ENCODE measurements at places on chromosomes 4 and X. TPM values are rescaled to one million over a fixed set of nuclear protein-coding genes. Genes with fewer than 3 reads are reported as not detected.

TLR8 gene
- total RNA-seq = not detected

DNA sequence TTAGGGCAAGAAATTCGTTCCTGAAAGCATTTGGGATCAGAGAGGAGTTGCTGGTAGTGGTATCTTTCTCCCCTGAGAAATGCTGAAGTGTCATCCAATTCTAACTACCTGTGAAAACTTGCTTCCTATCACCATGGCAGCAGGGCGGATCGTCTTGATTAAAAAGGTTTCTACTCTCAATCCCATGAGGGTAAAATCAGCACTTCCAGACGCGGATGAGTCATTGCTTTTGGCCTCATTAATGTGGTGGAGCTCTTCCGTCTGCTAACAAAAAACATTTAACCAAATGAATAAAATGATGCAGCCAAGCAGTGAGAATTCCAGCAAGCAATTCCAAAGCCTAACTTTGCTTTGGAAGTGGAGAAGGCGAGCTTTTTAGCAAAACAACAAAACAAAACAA is 325.6 kb downstream of the CAMK2D start:
- peak; percentile 97 for ATAC-seq

GRCh38 chr4:153081693-153082092 is 122.5 kb upstream of the TRIM2 start:
- ATAC-seq = no peak

GRCh38 chr4:14908635-14909034 is 93.6 kb upstream of the CPEB2 start:
- no peak for ATAC-seq

- peak; percentile 78 for ATAC-seq
These were observed 46.3 kb downstream of the STARD8 start for GRCh38 chrX:68693481-68694434.

DNA sequence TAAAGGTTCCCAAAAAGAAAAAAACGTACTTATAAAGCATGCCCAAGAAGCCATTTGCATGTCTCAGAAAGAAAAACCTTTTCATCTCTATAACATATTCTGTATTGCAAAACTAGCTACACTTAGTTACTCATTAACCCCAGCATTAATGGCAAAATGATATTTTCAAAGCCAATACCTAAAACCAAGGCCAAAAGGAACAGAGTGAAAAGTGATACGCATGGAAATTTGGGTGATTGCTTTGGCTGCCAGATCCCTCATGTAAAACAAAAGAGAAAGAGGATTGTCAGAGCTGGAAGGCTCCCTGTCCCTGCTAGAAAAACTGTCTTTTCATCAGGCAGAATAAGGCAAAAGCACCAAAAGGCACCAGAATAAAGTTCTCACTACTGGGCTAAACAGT is 46.8 kb upstream of the RADX start:
- no peak for ATAC-seq

DNA sequence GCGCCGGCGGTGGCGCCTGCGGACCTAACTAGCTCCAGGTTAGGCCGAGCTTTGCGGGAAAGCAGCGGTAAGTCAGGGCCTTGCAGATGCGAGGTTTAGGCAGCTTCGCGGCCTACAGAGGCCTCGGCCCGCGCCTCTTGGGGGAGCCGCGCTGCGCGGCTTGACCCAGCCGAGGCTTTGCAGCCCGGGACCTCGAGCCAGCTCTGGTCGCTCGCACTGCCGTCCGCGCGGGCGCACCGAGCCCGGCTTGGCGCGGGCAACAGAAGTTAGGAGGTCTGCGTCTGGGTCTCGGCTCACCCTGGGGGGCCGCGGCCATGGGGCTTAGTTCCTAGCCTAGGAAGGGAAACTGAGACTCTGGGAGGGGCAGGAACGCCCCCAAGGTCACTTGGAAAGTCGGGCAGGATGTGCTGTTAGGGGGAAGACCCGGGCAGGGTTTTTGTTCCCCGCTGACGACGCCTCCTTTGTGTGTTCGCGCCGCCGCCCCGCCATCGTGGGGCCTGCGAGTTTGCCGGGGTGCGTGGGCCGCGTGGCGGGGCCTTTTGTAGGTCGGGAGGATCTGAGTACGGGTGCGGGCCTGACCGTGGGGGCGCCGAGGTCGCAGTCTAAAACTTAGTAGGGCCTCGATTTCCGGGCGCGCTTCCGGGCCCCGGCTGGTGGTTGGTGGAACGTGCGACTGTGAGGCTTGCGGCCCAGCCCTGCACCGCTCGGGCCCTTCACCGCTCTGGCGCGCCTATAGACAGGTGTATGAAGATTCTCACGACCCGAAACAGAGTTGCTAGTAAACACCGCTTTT is 482 bp downstream of the RNF4 start:
- ATAC-seq = peak; percentile 51

- ATAC-seq = no peak
These were observed 16.7 kb upstream of the SOD3 start for GRCh38 chr4:24778464-24779225.

DNA sequence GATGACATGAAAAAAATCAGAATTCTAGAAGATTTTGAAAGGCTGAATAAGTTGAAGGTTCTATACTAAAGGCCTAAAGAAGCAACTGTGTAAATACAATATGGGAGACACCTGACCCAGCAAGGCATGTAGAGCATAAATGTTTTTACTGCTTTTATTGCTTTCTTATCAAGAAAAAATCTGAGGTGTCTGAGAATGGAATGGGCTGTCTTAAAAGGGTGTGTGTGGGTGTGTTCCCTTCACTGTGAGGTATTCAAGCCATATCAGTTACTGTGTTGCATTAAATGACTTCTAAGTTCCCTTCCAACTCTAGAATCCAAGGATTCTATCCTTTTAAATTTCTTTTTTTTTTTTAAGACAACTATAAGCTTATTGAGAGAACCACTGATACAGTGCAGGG is 15.7 kb downstream of the ATP8A1 start:
- no peak for ATAC-seq
